CD4-positive, alpha-beta T cell treated with Interleukin-15 for 4 hours (primary cell): ENCODE measurements at places on chromosomes 16 and 17.

GRCh38 chr16:84062734-84063640, 20.4 kb upstream of the SLC38A8 start:
- peak; percentile 45 for DNase-seq

DNA sequence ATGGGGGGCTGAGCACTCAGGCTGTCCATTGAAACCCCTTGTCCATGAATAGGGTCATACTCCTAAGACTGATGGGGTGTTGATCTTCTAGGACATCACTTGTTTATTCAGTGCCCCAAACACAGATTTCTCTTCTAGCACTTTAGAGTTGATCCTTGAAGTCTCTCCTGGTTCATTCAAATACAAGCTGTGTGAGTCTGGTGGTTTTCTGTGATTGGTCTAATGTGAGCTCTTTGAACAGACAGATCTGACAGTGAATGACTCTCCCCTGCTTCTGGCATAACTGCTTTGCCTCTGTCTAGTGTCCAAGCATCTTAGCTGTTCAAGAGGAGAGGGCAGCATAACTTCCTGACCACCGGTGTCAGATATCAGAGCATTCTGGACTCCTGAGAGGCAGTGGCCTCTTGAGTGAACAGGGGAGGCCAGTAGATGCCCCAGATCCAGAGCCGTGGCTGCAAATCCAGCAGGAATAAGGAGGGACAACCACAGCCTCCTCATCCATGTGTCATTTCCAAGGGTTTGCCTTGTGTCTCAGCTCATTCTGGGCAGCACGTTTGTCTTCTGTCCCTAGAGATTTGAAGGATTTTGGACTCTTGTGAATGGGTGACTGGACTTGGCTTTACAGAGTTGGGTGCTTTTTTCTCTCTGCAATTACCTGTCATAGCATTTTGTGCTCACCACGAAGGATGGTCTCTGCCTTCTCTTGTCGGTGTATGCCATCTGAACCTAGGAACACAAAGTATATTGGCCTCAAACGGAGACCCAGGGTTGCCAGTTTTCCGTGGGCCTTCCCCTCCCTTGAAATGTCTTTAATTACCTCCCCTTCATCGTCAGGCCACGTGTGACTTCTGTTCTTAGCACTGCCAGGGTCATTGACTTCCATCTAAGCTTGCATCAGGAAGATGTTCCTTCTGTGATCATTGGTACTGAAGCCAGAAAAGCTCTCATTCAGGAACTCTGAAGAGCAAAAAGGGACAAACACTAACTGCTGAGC, 13.9 kb upstream of the CLEC18C start:
- DNase-seq, result no peak

- DNase-seq, result no peak
These were observed 854.8 kb downstream of the KCNJ2 start for GRCh38 chr17:71024172-71024571.

DNA sequence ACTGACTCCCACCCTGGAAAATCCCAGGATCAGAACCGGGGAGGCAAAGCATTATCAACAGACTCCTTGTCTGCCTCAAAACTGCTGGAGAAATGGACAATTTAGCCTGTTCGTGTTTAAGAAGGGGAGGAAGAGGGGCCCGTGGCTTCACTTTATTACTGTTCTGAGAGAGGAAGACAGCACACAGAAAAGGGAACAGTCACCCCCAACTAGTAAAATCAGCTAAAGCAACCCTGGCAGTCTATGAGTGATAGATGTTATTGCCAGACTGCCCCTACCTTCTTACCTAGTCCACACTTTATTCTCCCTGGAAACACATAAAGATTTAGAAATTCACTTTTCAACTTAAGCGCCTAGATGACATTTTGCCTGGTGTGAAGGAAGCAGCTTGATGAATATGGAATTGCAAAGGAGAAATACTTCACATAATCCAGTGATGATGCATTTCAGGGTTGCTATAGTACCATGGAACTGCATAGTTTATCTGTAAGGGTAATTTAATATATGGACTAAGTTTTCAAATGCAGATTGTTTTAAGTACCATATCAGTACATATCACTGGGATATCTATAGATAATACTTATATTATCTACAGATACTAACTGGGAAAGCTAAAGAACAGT, 36.9 kb upstream of the TRAP1 start:
- no peak for DNase-seq

- no peak for DNase-seq
These were observed 11.6 kb upstream of the GP1BA start for GRCh38 chr17:4920351-4921048.

DNA sequence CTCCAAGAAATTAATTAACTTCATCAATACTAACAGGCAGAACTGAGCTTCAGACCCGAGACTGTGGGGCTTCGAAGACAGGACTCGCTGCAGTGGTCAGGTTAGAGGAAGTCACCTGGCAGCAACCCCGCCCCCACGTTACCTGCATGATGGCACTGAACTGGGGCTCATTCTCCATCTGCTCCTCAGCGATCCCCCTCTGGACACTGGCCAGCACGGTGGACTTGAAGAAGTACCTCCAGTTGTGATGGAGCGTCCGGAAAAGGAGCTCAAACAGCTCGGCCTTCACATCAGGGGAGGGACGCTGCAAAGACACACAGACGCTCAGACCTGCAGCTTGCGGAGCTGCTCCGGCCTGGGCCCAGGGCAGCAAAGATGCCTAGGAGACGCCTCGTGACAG, 40.9 kb upstream of the GSG1L start:
- DNase-seq, result no peak

GRCh38 chr16:56792967-56793366, 63.0 kb downstream of the NUP93 start:
- no peak for DNase-seq

DNA sequence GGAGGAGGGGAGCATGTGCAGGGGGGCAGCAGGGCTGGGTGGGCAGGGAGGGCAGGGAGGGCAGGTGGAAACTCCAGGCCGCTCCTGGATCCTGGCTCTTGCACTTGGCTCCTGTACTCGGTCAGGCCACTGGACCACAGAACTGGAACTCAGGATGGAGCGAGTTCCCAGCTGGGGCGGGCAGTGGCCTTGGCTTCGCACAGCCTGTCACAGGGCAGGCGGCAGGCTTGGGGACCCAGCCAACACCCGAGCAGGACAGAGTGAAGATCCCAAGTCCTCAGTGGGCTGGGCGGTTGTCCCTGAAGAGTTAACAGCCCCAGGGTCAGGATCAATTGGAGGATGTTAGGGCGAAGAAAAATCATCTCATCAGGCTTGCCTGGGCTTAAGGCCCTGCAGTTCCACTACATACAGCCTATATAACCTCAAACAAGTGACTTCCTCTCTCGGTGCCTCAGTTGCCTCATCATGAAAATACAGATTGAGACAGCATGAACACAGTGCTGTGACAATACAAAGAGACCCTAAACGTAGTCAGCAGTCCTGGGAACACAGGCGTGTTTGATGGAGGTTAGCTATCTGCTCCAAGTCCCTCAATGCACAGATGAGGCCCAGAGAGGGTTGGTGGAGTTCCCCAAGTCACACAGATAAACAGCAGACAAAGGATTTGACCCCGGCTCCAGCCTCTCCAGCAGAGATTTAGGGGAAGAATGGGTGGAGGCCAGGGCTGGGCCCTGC, 21.9 kb downstream of the ZNF423 start:
- DNase-seq, result no peak

- DNase-seq, result no peak
These were observed 488 bp downstream of the SENP3 start for GRCh38 chr17:7562208-7562605.

DNA sequence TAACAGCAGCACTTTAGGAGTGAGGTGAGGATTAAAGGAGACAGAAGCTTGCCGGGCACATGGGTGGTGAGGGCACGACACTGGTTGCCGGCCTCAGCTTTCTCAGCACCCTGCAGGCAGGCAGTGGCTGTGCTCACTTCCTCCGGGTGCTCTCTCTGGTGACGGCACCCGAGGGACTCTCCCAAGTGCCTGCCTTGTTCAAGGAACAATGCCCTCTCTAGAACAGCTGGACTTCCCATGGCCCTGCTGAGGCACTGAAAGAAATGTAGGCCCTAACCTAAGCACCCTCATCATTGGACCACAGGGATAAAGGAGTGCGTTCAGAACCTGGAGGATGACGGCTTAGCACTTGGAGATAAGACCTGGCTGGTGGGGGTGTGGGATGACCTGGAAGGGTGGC, 72.7 kb downstream of the N4BP1 start:
- no peak for DNase-seq

GRCh38 chr17:44222112-44222869, 2.8 kb upstream of the UBTF start:
- DNase-seq, result peak; percentile 49

DNA sequence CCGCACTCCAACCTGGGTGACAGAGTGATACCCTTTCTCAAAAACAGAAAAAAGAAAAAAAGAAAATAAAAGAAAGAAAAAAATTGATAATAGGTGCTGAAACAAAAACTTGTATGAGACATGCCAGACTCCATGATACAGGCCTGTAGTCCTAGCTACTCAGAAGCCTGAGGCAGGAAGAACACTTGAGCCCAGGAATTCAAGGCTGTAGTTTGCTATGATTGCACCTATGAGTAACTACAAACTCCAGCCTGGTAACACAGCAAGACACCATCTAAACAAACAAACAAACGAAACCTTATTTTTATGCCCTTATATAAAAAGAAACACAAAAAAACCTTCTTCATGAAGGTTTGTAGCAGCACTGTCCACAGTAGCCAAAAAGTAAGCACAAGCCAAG, 5.0 kb upstream of the CMTM4 start:
- DNase-seq, result no peak

DNA sequence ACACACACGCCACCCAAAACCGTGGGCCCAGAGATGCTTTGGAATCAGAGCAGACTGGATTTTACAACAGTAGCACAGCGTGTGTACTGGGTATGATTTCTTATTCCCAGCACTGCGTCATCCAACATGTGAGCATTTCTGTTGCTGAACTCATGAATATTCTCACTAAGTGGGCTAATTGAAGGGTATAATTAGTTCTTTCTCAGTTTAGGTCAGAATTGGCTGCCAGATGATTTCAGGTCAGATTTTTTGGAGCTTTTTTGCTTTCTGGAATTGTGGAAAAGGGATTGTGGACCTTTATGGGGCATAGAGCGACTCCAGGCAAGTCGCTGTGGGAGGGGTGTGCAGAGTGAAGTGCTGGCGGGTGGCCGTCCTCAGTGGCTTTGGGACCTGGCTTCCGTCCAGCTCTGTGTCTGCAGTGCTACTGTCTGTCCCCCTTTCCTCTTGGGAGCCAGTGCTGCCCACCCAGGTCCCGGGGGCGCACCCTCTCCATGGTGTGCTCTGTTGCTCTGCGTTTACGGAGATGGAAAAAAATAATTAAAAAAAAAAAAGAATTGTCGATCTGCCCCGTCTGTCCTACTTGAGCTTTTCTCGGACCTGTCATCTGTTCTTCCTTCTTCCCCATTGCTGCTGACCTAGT, 25.0 kb downstream of the FOXK2 start:
- DNase-seq, result no peak

GRCh38 chr17:63772801-63773271, 561 bp downstream of the CCDC47 start:
- DNase-seq, result no peak

DNA sequence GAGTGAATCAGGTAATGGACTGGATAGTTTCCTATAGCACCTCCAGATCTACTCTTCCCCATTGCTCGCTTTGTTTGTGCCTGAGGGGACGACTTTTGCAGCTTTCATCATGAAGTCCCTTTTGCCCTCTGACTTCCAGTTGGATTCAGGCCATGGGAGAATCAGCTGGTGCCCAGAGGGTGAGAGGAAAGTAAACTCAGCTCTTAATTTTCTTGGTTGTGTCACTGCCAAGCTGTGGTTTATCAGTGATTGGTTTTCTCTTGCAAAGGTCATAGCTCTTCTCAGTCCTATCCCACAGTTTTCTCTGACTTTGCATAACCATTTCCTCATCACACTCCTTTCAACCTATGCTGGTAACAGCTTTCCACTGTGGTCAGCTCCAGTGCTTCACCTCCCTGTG, 200.1 kb downstream of the KCNJ2 start:
- no peak for DNase-seq

DNA sequence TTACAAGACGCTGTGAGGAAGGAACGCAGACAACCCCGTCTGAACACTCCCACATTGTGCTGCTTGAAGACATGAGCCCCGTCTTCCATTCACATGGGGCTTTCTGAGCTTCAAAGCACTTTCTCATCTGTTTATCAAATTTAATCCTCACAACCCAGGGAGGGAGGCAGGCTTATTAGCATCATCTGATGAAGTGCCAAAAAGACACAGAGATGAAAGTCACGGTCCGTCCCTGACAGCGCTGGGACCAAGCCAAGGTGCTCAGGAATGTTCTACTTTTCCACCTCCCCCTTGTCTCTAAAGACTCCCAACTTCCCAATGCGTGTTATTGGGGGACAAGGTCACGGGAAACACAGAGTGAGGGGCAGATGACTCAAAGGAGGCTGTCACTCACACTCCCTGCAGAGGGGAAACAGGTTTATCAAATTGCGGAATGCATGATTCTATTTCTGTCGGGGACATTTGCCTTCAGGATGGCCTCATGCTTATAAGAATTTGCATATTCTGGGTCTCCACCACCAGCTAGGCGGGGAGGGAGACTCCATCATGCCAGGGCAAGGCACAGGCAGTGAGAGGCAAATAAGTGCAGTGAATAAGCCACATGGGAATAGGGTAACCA, 10.7 kb downstream of the XYLT1 start:
- DNase-seq, result no peak

GRCh38 chr17:22518185-22518584, 825.9 kb downstream of the KCNJ18 start:
- DNase-seq, result no peak

GRCh38 chr16:6375465-6376075, 957.1 kb upstream of the RBFOX1 start:
- DNase-seq, result no peak

GRCh38 chr16:87602001-87602775, at the start of gene JPH3:
JPH3 (plus strand) TSS chr16:87602508; CDS start chr16:87603147, 639 bp downstream.
- DNase-seq, result no peak

GRCh38 chr17:83136156-83136555, 56.7 kb downstream of the METRNL start:
- DNase-seq, result no peak

DNA sequence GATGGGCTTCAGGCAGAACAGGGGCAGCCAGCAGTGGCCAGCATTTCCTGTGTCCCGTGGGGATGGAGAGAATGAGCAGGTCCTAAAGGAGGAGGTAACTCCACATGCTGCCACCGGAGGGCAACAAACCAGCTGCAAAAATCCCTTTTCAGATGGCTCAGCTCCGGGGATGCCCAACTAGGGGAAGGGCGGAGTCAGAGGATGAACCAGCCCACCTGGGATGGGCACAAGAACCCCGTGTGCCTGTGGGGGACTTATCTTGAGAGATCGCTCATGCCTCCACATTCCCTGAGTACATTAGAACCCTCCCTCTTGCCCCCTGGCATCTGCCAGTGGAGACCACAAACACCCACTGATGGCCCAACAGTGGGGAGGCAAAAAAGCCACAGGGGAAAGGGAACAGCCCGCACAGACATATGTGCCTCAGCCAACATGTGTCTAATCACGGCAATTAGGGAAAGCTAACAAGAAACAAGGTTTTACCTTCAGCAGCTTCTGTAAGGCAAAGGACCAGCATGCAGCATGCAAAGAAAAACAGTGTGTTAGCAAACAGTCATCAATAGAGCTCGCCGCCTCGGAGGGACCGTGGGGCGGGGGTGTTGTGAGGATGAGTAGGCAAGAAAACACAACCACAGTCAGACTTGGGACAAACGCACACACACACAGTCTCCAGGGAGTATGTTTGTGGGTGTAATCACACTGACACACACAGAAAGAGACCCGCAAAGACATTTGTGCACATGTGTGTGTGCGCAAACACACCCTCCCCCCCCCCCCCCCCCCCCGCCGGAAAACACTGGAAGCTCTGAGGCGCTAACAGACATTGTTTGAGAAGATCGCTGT, 64.0 kb downstream of the MYO18A start:
- DNase-seq, result peak; percentile 23
